Melanocyte of skin (primary cell): ENCODE measurements at places on chromosomes 5 and 9. TPM values are rescaled to one million over a fixed set of nuclear protein-coding genes. Genes with fewer than 3 reads are reported as not detected.

The ASPN gene
- total RNA-seq: not detected in 2 replicates

The PCDHGA10 gene
- total RNA-seq: 4.5 and 11.3 TPM in 2 replicates

The CCDC69 gene
- 1.0 and 1.5 TPM in 2 replicates for total RNA-seq

The FAM163B gene
- not detected in 2 replicates for total RNA-seq

The SLC45A2 gene
- 114 and 341 TPM in 2 replicates for total RNA-seq

The NIPSNAP3A gene
- 31.0 and 35.5 TPM in 2 replicates for total RNA-seq

The F2RL2 gene
- under 0.01 TPM in 1 of 2 replicates, not detected in the other for total RNA-seq

The KCNV2 gene
- total RNA-seq: not detected in 2 replicates

The CBY3 gene
- 0.36 TPM in 1 of 2 replicates, not detected in the other for total RNA-seq

The LCN12 gene
- total RNA-seq: not detected in 2 replicates

The LHX3 gene
- total RNA-seq: not detected in 2 replicates

The EQTN gene
- 0.93 TPM in 1 of 2 replicates, not detected in the other for total RNA-seq

The ARHGEF39 gene
- total RNA-seq: 1.7 and 4.7 TPM in 2 replicates

The CCDC192 gene
- not detected in 2 replicates for total RNA-seq

The TSSK1B gene
- not detected in 2 replicates for total RNA-seq

The GTF3C4 gene
- 14.1 and 20.7 TPM in 2 replicates for total RNA-seq

The MAMDC2 gene
- 0.34 and 0.36 TPM in 2 replicates for total RNA-seq

The BARHL1 gene
- not detected in 2 replicates for total RNA-seq

The HEXB gene
- 262 and 300 TPM in 2 replicates for total RNA-seq

The PLCXD3 gene
- not detected in 2 replicates for total RNA-seq

The FXN gene
- total RNA-seq: 9.0 and 12.3 TPM in 2 replicates

The SPATA31D4 gene
- not detected in 2 replicates for total RNA-seq

The PTPRD gene
- under 0.01 TPM in 1 of 2 replicates, not detected in the other for total RNA-seq

The EFCAB9 gene
- total RNA-seq: not detected in 2 replicates

The SOHLH1 gene
- not detected in 2 replicates for total RNA-seq

The CDC20B gene
- not detected in 2 replicates for total RNA-seq

The EIF4E1B gene
- not detected in 2 replicates for total RNA-seq

The DMRTA1 gene
- total RNA-seq: 0.36 TPM in 1 of 2 replicates, not detected in the other

The SLC34A3 gene
- not detected in 2 replicates for total RNA-seq

The LCN6 gene
- not detected in 2 replicates for total RNA-seq

The TAF1L gene
- under 0.01 TPM in 2 replicates for total RNA-seq

The DCTN4 gene
- 57.8 and 76.0 TPM in 2 replicates for total RNA-seq

The SLCO6A1 gene
- total RNA-seq: not detected in 2 replicates

The HTR4 gene
- not detected in 2 replicates for total RNA-seq

The PCDHB12 gene
- under 0.01 TPM in 1 of 2 replicates, not detected in the other for total RNA-seq

The ANKRD20A1 gene
- total RNA-seq: 1.1 TPM in 1 of 2 replicates, not detected in the other

The PCDHGA8 gene
- total RNA-seq: 0.67 and 1.1 TPM in 2 replicates

The OR1Q1 gene
- total RNA-seq: not detected in 2 replicates

The CETN3 gene
- total RNA-seq: 6.5 and 9.1 TPM in 2 replicates

The ATP10B gene
- total RNA-seq: 24.0 and 55.8 TPM in 2 replicates

The KCNT1 gene
- not detected in 2 replicates for total RNA-seq

The ARID3C gene
- total RNA-seq: under 0.01 and 0.15 TPM in 2 replicates

The SCGB3A2 gene
- total RNA-seq: not detected in 2 replicates

The LEAP2 gene
- 0.36 TPM in 1 of 2 replicates, not detected in the other for total RNA-seq

The TMEM215 gene
- total RNA-seq: under 0.01 TPM in 1 of 2 replicates, not detected in the other

The CORO2A gene
- 4.7 and 5.6 TPM in 2 replicates for total RNA-seq

The ADGRD2 gene
- not detected in 2 replicates for total RNA-seq

The MEGF10 gene
- under 0.01 TPM in 1 of 2 replicates, not detected in the other for total RNA-seq

The PCDHA13 gene
- under 0.01 TPM in 2 replicates for total RNA-seq

The GABRP gene
- not detected in 2 replicates for total RNA-seq

The CYSTM1 gene
- 60.8 and 68.6 TPM in 2 replicates for total RNA-seq

The UGCG gene
- 313 and 394 TPM in 2 replicates for total RNA-seq

The PSAT1 gene
- total RNA-seq: 124 and 151 TPM in 2 replicates

The INSL4 gene
- total RNA-seq: 0.31 TPM in 1 of 2 replicates, not detected in the other

The HEMGN gene
- not detected in 2 replicates for total RNA-seq

The IFNB1 gene
- total RNA-seq: 0.77 and 2.0 TPM in 2 replicates

The DTWD2 gene
- total RNA-seq: 10.3 and 13.6 TPM in 2 replicates

The SLF1 gene
- 8.3 and 12.7 TPM in 2 replicates for total RNA-seq
